ENCODE measurements at places on chromosomes 2 and 18.
A peak's percentile ranks its signal among the peaks of the same experiment; 100 is the strongest.

DNA sequence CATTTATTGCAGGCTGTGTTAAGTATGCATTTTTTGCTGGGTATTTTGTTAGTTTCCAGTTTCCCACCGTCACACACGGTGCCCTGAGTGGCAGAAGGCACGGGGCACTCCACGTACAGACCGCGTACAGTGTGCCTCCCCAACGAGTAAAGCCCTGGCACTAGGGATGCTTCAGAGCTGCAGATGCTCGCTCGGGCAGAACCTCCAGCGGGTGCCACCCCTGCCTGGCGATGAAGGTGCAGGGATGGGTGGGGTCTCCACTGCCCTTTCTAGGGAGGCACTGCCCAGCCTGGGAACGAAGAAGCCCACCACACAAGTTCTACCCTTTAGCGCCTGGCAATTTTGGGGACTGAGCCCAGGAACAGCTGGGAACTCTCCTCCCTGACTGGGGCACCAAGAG is 4.1 kb downstream of the GREB1 start:
- DNase-seq, result no peak

GRCh38 chr2:165911231-165911630 is 42.3 kb downstream of the TTC21B start:
- DNase-seq, result no peak

DNA sequence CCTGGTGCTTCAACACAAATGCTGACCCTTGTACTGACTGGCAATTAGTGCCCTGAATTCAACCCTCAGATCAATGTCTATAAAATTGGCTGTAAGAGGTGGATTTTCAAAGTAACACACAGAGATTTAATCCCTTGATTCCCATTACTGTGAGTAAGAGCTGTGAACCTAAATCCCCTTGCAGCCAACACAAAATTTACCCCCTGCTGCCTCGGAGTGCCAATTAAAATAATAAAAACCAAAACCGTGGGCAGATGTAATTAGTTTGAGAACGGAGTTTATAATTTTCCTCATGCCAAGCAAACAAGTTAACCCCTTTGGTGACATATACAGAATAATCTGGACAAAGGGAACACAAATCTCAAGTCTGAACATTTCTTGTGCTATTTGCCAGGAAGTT is 55.8 kb upstream of the REV1 start:
- DNase-seq, result no peak

DNA sequence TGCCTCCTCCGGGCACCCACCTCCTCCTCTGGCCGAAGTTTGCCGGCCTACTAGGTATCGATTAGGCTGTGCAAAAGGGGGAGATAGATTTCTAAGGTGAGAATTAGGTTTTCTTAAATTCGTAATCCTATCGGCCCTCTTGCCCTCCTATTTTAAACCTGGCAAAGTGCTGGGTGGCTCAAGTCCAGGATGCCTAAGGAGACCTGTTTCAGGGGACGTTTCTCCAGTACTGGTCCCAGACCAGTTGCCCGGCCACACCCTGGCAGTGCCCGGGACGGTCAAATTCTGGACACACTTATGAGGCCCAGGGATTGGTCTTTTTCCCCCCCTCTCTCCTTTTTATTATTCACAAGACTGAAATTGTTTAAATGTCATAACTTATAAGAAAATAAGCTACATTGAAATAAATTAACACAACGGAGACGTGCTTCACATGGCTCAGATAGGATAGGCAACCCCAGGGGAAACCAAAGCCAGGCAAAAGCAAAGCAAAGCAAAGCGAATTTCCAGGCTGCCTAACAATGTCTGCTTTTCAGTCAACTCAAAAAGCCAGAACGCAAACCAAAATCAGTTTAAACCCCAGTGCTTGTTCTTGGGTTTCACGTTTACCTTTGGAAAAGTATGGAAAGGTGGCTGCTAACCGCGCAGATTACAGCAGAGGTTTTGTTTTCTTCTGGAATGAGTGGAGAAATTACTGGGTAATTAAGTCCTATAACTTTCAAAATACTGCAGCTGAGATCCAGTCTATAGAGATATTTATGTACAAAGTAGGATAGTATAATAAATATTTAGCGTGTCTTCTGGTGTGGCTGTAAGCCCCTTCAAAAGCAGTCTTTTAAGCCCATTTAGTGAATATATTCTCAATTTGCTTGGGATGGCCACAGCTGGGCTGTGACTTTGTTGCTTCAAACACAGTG is 3.0 kb downstream of the GBX2 start:
- DNase-seq, result no peak

DNA sequence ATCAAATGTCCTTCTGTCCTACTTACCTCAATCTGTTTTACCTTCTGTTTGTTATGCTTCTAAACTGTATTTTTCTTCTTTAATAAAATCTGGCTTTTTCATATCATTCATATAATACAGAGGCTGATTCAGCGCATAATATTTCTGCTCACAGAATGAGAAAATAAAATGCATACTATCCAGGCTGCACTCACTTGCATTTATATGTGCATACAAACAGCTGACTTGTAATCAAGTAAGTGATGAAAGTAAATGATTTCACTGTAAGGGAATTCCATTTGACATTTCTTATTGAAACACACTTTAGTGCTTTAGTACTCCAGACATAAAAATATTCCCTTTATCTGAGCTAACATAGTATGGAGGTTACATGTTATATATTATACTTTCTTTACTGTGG is 75.3 kb upstream of the PROKR1 start:
- no peak for DNase-seq

DNA sequence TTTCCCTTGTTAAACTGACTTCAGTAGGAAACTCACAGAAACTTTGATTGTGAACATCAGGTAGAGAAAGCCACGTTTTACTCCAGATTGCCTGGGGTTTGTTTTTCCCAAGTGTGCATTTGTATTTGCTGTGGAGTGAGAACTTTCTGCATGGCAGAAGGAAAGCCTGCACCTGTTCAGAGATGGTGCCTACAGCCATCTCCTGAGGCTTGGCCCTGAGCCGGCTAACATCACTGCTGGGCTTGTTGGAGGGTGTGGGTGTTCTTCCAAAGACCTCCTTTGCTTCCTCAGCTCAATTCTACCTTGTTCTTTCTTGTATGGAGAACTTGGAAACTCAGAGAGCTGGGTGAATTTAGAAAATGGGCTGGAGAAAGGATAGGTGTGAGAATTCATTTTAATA is 16.1 kb downstream of the KCNS3 start:
- no peak for DNase-seq

GRCh38 chr2:239381709-239382134 is 19.1 kb downstream of the HDAC4 start:
- DNase-seq, result peak; percentile 13

DNA sequence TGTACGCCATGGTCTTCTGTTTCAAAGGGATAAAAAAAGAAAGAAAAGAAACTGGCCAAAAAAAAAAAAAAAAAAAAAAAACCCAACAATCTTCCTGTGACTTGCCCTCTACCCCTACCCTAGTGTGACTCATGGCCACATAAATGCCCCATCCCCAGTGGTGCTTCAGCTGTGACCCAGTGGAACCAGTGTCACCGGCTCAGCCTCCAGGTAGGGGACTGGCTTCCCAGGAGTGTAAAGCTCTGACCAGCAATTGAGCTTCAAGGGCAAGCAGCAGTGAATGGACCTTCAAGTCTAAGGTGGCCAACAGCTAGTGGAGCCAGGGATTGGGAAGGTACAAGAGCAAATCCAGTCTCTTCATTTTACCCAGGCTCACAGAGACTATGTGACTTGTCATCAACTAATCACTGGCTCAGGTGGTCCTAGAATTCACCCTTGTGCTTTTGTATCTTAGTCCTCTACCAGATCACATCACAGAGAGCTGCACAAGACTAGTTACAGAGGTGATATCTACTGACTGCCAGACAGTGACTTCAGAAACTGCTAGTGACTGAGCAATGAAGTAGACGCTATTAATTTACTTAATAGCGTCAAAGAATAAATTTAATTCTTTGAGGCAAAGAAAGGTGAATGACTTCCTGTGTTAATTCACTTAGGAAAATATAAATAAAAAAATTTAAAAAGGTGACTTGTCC is 1.3 kb upstream of the TGFBRAP1 start:
- DNase-seq, result no peak

GRCh38 chr18:5527603-5528002 is 16.2 kb downstream of the EPB41L3 start:
- DNase-seq, result no peak

DNA sequence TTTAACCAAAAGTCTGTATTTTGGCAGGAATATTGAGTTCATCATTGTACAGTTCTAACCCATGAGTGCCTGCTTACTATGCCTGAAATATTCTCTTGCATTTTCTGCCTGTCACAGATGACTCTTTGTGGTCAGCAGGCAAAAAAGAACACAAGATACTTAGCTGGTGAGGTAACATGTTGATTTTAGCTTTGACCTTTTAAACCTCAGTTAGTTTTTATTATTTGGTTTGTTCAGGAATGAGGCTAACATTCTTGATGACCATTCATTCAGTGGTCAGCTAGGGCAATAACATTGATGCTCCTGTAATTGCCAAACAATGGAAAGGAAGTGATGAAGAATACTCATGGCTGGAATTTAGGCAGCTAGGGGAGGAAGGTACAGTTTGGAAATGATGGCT is 491.2 kb downstream of the PIK3C3 start:
- DNase-seq, result no peak

DNA sequence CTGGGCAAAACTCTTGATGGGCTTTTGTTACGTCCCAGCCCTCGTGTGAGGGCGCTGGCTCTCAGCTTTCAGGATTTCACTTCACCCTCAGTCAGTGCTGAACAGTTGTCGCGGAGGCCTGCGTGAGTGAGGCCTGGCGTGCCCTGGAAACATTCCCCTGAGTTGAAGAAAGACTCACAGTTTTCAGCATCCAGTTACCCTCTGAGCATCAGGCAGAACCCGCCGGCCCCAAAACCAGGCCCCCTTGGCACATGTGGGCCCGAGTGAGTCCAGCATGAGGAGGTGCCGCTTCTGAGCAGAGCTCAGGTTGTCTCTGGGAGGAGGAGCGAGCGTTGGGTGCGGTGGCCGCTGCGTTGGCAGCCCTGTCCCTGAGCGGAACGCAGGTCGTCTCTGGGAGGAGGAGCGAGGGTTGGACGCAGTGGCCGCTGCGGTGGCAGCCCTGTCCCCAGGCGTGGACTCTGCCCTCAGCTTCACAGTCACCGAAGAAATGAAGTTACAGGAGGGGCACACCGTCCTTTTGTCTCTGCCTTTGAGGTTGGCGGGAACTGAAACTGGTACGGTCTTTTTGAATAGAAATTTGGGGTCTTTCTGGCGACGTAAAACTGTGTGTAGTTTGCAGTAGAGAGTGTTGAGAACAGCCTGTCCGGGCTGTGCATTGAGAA is at the start of gene NEU4:
TSS of gene NEU4 (plus strand) at position 473 of the 662 bp plus-strand sequence. CDS start 5,292 bp downstream, outside the sequence.
- no peak for DNase-seq

GRCh38 chr2:85318222-85319074 is 9.3 kb downstream of the TGOLN2 start:
- no peak for DNase-seq

DNA sequence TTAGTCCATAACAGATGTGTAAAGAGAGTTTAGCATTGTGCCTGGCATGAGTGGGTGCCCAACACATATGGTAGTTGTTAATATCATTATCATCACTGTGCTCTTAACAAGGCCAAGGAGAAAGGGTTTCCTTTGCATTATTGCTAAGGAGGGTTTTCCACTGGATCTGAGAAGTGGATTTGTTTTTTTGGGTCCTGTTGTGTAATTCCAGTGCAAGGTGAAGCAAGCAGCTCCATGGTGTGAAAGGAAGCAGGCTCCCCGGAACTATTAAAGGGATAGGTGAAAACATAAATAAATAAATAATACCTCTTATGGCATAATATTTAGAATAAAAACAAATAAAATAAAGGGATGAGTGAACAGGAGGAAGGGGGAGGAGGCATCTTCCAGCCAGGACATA is 65.3 kb downstream of the MTCL1 start:
- DNase-seq, result no peak

- peak; percentile 76 for DNase-seq
These were observed 4.0 kb upstream of the WNT10A start for GRCh38 chr2:218876562-218877219.

DNA sequence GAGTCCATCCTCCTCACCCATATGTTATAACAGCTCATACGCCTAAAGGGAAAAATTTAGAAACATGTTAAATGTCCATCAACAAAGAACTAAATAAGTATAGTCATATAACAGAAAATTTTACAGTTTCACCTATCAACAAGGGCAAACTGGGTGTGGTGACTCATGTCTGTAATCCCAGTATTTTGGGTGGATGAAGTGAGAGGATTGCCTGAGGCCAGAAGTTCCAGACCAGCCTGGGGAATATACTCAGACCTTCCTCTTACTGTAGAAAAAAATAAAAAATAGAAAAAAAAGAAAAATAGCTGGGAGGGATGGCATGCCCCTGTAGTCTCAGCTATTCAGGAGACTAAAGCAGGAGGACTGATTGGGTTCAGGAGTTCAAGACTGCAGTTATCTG is 48.3 kb upstream of the GULP1 start:
- no peak for DNase-seq

GRCh38 chr2:135985018-135985825 is at the start of gene DARS1:
TSS of gene DARS1 (minus strand) at chr2:135985626. CDS start at chr2:135985468, 158 bp downstream.
- peak; percentile 83 for DNase-seq

DNA sequence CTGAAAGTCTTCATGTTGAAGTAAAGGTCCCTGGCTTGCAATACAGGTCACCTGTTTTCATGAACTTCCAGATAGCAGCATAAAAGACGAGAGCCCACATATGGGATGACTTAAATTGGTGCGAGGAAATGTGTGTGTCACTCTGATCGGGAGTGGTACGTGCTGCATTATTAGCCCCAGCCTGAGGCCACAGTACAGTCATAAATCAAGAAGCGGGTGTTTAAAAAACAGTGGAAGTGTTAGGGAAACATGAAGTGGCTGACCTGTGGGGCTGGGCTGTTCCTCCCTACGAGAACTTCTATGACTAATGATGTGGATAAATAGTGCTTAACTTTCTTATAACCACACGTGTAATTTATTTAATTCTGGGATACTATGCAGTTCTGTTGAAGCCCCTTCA is 24.4 kb downstream of the RDH14 start:
- DNase-seq, result no peak

DNA sequence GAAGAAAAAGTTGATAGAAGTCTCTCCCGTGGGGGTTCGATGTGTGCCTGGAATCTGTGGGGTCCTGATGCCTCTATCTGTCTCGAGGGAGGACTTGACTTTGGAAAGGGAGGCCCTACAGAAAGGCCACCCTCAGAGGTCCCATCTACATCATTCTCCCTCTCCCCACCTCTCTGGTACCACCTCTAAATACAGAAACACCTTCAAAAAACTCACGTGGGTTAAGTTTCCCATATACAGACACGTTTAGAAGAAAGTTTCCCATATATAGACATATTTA is 5.3 kb upstream of the TMEM37 start:
- no peak for DNase-seq

GRCh38 chr2:208112969-208113368 is 11.4 kb downstream of the CRYGD start:
- no peak for DNase-seq
